ENCODE measurements at places on chromosomes 3 and 15.

- no peak for DNase-seq
These were observed 133.3 kb downstream of the MYLK start for GRCh38 chr3:123750659-123751420.

GRCh38 chr3:174777813-174778212 is 81.3 kb upstream of the NAALADL2 start:
- no peak for DNase-seq

GRCh38 chr3:54131890-54132289 is 9.5 kb downstream of the CACNA2D3 start:
- no peak for DNase-seq

- no peak for DNase-seq
These were observed 38.8 kb downstream of the TM2D3 start for GRCh38 chr15:101613130-101614000.

GRCh38 chr3:66502245-66502874 is 1.5 kb upstream of the LRIG1 start:
- no peak for DNase-seq

DNA sequence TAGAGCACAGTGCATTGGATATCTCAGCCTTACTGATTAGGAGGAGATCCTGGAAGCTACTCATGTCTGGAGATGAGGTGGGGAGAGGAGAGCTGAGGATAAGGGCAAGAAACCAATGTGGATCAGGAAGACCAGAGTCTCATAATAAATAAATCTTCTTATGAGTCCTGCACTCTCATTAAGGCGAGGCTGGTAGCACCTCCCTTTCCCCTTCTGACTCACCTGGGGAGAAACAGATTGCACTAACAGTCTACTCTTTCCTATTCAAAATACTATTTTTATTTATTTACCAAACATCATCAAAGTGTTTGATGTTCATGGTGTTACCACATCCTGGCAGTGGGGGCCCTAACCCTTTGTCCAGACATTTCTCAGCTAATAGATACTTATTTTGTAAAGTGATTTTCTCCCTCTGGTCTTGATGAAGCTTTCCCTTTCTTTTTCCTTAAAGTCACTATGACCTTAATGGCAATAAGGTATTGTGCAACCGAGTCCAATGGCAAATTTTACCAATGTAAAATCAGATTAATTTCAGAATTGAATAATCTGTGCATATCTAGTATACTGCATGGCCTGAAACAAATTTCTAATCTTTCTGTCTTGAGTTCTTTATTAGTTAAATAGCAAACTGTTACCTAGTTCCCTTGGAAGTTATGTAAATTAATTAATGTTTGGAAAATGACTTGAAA is 81.1 kb downstream of the IQCH start:
- DNase-seq: no peak

DNA sequence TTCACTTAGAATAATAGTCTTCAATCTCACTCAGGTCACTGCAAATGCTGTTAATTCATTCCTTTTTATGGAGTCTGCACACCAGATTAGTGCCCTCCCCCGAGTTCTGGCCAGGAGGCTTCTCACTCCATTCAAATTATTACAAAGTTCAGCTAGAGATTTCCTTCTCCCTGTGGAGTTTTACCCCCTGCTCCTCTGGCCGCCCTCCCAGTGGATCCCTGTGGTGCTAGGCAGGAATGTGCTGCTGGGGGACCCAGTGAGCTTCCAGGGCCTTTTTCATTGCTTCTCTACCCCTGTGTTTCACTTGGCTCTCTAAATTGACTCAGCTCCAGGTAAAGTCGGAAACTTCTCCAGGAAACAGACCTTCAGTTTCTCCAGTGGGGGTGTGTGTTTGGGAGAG is 42.7 kb upstream of the CD200R1L start:
- no peak for DNase-seq

DNA sequence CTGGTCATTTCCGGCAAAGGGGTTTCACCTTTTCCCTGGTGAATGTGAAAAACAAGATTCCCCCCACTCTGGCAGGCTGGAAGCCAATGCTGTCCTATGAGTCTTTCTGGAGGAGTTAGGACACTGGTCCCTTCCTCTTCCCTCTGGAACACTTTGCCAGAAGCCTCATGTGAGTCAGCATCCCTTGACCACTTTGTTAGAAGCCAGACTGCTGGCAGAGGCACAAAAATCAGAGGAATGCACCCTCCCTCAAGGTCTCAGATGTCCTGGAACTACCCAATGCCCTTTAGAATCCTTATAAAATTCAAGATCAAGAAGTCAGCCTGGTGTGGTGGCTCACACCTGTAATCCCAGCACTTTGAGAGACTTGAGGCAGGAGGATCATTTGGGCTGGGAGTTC is 26.6 kb downstream of the ITGB5 start:
- DNase-seq: no peak

- no peak for DNase-seq
These were observed 155.8 kb downstream of the GHSR start for GRCh38 chr3:172292422-172292821.

DNA sequence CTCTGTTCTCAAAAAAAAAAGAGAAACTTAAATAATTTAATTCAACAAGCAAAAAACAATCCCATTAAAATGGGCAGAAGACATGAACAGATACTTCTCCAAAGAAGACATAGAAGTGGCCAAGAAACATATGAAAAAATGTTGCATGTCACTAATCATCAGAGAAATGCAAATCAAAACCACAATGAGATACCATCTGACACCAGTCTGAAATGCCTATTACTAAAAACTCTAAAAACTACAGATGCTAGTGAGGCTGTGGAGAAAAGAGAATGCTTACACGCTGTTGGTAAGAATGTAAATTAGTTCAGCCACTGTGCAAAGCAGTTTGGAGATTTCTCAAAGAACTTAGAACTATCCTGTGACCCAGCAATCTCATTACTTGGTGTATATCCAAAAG is 382.9 kb downstream of the OTOL1 start:
- DNase-seq: no peak

GRCh38 chr15:92954578-92954977 is 54.5 kb downstream of the CHD2 start:
- peak; percentile 30 for DNase-seq

DNA sequence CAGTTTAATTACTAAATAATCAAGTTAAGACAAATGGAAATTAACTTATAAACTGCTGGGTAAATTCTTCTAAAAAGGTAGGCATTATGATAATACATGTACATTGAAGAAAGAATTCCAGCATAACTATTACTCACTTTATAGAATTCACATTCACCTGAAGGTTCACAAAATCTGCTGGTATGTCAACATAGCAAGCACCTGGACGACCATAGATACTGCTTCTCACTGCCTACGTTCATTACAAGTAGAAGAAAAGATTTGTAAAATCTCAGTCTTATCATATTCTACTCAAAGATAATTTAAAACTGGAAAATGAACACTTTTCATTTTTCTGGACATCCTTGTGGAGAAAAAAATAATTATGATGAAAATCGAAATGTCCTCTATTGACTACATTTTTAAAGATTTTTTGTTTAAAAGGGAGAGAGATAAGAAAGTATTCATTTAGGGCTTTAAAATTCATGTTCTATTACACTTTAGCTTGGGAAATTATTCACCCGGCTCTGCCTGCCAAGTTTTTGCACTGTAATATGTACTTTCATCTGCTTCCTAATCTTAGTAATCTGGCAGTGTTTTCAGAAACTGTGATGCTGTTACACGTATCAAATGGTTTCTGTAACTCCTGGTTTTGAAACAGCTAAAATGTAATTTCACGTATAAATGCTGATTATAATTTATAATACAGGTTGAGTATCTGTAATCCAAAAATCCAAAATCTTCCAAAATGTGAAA is 16.1 kb downstream of the HACL1 start:
- no peak for DNase-seq

GRCh38 chr15:53869044-53869805 is 109.0 kb upstream of the UNC13C start:
- peak; percentile 0 for DNase-seq

DNA sequence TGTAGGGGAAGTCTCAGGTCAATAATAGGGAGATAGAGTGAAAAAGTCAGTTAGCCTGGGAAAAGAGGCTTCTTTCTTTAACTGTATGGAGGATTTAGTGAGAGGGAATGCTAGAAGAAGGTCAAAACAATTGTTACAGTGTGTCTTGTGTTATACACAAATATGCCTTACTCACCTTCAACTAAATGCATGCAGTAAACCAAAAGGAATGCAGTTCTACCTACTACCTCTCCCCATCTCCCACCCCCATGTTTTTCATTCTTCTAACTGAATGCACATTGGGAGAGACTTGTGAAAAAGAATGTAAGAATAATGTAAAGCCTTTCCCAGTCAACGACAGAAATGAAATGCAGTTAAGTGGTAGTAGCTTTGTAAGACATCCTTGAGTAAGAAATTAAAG is 33.8 kb downstream of the CCDC66 start:
- DNase-seq: no peak

DNA sequence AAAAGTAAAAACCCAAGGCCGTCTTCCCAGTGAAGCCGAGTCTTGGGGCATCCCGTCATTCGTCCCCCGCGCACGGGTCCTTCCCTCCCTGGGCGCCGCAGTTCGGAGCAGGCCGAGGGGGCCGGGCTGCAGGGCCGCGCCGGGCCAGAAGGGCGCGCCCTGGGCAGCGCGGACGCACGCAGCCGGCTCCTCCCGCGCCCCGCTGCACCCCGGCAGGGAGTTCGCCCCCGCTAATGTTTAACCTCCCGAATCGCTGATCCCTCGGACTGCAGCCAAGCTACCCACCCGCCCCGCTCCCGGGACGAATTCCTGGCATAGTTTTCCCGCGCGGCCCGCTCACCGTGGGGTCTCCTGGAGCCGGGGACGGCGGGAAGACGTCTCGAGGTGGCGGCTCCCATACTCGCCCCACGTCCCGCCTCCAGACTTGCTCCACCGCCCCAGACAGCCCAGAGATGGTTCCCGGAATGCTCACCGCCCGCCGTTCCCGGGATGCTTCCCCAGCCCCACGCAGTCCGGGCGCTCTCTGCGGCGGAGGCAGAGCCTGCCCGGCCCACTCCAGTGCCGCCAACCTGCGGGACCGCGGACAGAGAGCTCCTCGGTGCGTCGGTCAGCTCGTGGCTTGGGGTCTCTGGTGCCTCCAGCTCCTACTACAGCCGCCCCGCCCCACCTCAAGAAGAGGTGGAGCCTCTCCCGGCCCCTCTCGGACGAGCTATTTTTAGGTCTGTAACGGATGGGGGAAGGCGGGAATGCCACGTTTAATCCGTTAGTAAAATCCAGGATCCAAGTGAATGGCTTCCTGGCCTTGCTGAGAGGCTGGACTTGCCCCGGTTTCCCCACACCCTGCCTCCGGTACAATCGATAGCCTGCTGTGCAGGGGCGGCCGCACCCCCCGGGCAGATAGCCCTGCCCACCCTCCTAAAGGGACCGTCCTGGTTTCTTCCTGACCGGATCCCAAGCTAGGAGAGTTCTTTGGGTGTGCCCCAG is at the start of gene DZIP1L:
DZIP1L (minus strand) TSS at position 621 of the 984 bp plus-strand sequence. CDS start 11,637 bp downstream, outside the sequence.
- peak; percentile 61 for DNase-seq

- DNase-seq: peak; percentile 66
These were observed 6.5 kb upstream of the TBC1D23 start for GRCh38 chr3:100254168-100254777.

- DNase-seq: no peak
These were observed 71.4 kb downstream of the SPSB4 start for GRCh38 chr3:141122455-141123030.

DNA sequence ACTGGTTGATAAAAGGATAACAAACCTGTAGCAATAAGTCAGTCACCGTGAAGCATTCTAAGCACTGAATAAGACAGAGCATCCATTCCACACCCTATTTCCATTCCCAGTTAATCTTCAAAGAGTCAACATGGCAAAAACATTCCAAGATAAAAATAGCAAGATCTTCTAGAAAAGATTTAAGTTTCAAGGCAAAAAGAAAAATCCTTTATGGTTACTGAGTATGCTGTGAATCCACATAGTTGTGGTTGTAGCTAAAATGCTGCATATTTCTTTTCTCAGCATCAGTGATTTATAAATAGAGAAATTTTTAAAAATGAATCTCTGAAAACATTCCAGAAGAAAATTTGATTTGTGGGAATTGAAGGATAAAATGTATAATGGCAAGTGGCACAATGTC is 21.1 kb downstream of the GAP43 start:
- DNase-seq: no peak

GRCh38 chr3:157129803-157130466 is 30.0 kb downstream of the CCNL1 start:
- no peak for DNase-seq

GRCh38 chr15:27865926-27866325 is 233.2 kb downstream of the OCA2 start:
- DNase-seq: no peak

DNA sequence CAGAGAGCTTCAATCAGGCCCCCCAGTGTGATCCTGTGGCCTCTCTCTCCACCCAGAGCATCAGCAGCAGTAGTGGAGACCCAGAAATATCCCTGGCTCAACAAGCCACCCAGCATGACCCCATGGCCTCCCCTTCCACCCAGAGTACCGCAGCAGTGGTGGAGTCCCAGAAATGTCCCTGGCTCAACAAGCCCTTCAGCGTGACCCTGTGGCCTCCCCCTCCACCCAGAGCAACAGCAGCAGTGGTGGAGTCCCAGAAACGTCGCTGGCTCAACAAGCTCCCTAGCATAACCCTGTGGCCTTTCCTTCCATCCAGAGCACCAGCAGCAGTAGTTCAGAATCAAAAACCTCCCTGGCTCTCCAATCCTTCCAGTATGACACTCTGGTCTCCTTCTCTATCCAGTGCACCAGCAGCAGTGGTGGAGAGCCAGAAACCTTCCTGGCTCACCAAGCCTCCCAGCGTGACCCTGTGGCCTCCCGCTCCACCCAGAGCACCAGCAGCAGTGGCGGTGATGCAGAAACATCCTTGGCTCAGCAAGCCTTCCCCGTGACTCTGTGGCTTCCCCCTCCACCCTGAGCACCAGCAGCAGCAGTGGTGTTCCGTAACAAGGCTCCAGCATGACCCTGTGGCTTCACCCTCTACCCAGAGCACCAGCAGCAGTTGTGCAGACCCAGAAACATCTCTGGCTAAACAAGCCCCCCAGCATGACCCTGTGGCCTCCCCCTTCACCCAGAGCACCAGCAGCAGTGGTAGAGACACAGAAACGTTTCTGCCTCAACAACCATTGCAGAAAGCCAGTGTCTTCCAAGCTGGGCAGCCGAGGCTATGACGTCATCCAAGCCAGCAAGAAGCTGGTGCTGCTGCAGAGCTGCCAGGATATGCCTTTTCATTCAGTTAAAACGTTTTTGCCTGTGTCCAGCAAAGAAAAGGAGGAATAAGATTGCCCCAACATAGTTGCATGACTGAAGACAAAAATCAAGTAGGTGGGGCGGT is 61.3 kb upstream of the TAMM41 start:
- DNase-seq: no peak

- no peak for DNase-seq
These were observed 261.9 kb downstream of the TBL1XR1 start for GRCh38 chr3:176935194-176935888.

- no peak for DNase-seq
These were observed 12.4 kb upstream of the ETV5 start for GRCh38 chr3:186121278-186121677.

DNA sequence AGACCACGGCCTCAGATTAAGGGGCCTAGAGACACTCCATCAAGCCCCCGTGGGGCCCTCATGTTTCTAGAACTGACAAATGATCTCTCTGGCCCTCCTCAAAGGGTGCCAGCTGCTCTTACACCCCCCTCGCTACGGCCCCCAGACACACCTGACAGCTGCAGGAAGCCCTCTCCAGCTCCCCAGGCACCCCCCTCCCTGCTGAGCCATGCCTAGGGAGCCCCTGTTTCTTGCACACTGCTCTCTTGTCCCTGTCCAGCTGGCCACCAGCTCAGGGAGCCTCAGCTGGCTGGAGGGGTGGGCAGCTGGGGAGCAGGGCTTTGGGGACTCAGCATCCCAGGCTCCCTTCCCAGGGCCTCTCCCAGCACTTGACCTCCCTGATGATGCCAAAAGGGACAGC is 14.8 kb downstream of the TNK2 start:
- no peak for DNase-seq
